ENCODE measurements at places on chromosomes 1 and 21. TPM values are rescaled to one million over a fixed set of nuclear protein-coding genes. Genes with fewer than 3 reads are reported as not detected.

DNA sequence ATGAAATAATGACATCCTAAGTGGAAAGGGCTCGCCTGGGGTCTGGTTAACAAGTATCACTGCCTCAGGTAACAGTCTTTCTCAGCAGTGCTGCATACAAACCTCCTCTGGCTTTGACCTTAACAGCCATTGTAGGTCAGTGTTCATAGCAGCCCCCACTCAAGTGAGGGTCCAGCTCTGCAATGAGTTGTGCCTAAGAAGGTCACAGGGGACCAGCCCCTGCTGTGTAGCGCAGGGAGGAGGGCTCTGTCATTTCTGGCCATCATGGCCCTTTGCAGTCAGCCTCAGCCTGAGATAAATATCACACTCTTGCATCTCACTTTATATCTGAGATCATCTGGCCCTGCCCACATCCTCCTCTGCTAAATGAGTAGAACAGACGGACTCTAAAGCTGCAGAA lies 18.1 kb upstream of the MYSM1 start:
- DNase-seq: no peak

DNA sequence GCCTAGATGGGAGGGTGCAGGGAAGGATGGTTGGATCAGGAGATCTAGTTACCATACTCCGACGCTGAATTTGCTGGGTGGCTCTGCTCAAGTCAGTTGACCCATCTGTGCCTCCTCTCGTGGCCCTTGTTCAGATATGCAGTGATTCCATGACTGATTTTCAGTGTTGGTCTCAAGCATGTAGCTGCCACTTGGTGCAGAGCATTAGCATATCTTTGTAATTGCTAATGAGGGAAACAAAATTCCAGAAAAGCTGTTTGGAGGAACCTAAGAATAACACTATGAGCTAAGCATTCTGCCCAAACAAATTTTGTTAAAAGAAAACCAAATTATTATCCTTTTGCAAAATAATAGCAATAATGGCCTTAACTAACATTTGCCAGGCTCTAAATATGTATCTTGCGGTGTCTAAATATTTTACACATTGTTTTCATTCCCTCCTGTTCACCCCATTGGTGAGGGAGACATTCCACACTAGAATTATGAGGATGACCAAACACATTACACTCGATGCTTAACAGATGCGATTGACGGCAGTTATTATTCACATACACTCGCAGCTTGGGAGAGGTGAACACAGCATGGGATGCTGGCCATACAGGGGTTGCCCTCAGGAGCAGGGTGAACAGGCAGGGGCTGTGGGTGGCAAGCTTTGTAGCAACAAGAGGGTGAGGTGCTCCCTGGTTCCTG lies 69.1 kb downstream of the KCNJ15 start:
- DNase-seq: no peak

GRCh38 chr1:153816283-153816889 lies 41.2 kb downstream of the SLC27A3 start:
- no peak for DNase-seq

GRCh38 chr1:73886716-73887115 lies 311.3 kb downstream of the LRRIQ3 start:
- no peak for DNase-seq

- DNase-seq: peak; percentile 21
Observed at GRCh38 chr1:55848906-55849305, 633.7 kb upstream of the USP24 start.

GRCh38 chr1:204350857-204351573 lies 8.7 kb downstream of the PLEKHA6 start:
- DNase-seq: no peak

DNA sequence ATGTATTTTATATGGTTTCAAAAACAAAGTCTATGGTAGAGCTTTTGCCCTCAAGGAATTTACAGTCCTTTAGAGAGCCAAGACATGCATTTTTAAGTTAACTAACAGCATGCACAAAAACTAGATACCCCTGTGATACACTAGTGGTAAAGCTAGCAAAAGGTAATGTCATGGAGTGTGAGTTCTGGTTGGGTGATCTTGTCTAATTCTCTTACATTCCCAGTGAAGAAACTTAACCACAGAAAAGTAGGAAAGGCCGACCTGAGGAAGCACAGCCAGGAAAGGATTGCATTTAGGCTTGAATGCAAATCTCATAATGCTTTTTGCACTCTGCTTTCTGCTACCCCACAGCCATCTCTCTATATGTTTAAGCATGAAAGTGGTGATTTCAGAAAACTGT lies 202.2 kb downstream of the ROR1 start:
- no peak for DNase-seq

DNA sequence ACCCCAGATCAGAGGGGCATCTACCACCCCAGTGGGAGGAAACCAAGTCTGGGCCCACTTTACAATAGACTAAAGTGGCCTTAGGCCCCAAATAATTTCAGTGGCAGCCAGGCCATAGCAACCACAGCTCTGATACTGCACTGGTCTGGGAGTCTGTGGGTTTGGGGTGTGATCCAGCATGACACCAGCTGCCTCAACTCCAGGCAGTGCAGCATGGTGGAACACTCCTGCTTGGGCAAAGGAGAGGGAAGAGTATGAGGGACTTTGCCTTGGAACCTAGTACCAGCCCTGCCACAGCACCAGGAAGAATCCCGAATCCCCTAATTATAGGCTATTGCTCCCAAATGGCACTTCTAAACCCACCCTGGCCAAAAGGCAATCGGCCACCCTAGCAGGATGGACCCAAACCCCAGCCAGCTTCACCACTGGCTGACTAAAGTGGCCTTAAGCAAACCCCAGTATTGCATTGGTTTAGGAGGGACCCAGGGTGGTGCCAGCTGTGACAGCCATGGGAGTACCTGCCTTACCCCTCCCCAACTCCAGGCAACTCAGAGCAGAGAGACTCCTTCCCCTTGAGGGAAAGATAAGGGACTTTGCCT lies 47.1 kb downstream of the PACC1 start:
- no peak for DNase-seq

- no peak for DNase-seq
Observed at GRCh38 chr1:167453123-167453522, 65.2 kb downstream of the CD247 start.

DNA sequence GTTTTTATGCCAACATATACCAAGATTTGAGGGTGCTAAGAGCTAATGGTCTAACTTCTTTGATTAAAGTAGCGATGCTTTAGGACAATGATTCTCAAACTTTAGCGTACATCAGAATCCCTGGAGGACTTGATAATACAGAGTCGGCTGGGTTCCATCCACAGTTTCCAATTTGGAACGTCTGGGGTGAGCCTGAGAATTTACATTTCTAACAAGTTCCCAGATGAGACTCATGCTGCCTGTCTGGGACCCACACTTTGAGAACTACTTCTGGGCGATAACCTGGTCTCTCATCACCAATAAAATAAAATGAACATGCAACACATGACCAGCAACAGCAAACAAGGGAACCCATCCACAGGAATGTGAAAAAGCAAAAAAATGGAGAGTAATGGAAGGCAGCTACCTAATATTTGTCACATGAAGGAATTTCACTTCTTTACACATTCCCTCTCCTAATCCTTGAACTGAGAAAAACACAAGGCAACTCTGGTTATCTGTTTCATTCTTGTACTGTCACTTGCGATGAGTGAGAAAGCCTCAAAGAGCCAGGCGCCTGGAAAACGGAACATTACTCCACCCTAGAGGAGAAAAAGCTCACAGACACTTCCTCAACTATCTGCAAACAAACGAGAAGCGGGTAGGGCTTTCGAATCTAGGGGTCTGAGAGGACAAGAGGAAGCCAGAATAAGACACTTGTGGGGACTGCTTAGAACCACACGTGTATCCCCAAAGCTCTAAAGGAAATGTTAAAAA lies 14.0 kb downstream of the HSF2BP start:
- no peak for DNase-seq

- DNase-seq: no peak
Observed at GRCh38 chr1:239112101-239112935, 274.1 kb upstream of the CHRM3 start.

- no peak for DNase-seq
Observed at GRCh38 chr1:160104486-160104885, 6.1 kb upstream of the IGSF8 start.

DNA sequence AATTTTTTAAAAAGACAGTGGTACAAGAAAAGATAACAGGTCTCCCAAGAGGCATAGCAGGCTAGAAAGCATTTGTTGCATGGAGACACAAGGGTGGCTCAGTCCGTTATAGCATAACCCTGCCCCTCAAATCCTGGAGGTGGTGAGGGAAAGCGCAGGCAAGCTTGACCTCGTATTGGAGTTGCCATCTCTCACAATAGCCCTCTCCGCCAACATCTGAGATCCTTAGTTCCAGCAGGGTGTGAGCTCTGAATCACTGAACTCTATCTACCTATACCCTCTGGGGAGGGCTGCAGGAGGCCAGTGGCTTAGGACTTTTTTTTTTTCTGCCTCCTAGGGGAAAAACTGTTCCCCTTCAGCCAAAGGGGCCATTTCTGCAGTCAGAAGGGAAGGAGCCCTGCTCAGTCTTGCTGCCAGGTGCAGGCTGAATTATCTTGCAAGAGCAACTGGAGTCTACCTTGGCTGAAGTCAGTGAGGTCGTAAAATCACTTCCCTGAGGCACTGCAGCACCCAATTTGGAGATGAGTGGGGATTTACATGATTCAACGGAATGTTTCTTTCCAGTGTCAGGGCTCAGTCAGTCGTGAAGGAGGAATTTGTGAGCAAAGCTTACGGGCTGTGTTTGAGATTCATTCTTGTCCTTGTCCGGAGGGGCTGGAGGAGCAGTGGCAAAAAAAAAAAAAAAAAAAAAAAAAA lies 17.2 kb upstream of the C8A start:
- DNase-seq: no peak

ZNF691 gene
- total RNA-seq: 18.6 TPM

DCST1 gene
- total RNA-seq: not detected

TAF12 gene
- 27.2 TPM for total RNA-seq
